ENCODE measurements at places on chromosomes 13 and 19.
A peak's percentile ranks its signal among the peaks of the same experiment; 100 is the strongest.

- DNase-seq, result peak; percentile 38
Observed at GRCh38 chr13:80265348-80265747, 75.6 kb downstream of the SPRY2 start.

- DNase-seq, result no peak
Observed at GRCh38 chr13:99577934-99578917, 77.0 kb downstream of the TM9SF2 start.

- DNase-seq, result no peak
Observed at GRCh38 chr13:78618411-78618810, 15.1 kb upstream of the POU4F1 start.

DNA sequence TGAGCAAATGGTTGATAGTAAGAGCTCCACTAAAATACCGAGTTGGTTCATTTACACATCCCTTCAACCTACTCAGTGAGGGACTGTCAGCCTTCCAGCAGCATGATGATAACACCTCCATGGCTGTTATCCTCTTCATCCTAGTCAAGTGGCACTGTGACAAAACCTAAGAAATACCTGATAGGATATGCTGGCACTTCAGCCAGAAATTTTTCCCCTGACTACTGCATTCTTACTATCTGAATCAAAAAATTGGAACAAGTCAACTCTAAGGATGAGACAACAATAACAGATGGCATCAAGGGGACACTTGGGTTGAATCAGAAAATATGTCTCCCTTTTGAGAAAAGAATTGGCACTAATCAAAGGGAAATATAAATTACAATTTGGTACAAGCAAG is 193.9 kb downstream of the KCTD12 start:
- no peak for DNase-seq

DNA sequence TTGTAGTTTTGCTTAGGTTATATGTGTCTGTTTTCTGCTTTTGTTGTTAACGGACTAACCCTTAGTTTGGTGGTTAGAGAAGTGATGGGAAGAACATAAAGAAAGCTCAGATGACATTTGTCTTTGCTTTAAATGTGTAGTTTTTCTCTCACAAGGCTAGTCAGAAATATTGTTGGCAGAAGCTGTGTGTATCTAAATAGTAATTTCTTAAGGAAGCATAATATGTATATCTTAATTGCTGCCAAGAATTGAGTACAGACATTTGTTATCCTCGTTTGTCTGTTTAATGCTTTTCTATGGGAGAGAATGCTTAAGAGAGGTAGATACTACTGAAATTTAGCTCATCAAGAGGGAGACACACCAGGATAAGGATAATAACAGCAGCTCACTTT is 2.7 kb downstream of the RGCC start:
- no peak for DNase-seq

- peak; percentile 43 for DNase-seq
Observed at GRCh38 chr13:24905242-24905641, 141.3 kb downstream of the RNF17 start.

All from fibroblast of gingiva (primary cell).